T-cell (primary cell): ENCODE measurements at places on chromosomes 1 and 21.

DNA sequence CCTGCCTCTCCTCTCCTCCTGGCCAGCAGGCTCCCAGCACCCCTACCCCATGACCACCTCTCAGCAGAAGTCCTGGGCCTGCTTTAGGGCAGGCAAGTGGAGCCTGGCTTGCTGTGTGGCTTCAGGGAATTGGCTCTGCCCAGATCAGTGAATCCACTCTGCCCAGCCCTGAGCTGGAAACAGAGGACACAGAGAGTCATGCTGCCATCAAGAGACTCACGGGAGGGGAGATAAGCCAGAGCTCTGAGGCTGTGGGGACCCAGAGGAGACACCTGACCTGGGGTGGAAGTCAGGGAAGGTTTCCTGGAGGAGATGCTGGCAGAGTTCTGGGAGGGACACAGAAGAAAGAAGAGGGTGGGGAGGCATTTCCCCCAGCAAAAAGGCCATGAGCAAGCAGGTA is 54.2 kb downstream of the GLIS1 start:
- no peak for DNase-seq

- DNase-seq = peak; percentile 9
Observed at GRCh38 chr1:121586369-121587229, 401.8 kb downstream of the SRGAP2C start.

- DNase-seq = no peak
Observed at GRCh38 chr1:16019644-16020277, 1.9 kb upstream of the HSPB7 start.

DNA sequence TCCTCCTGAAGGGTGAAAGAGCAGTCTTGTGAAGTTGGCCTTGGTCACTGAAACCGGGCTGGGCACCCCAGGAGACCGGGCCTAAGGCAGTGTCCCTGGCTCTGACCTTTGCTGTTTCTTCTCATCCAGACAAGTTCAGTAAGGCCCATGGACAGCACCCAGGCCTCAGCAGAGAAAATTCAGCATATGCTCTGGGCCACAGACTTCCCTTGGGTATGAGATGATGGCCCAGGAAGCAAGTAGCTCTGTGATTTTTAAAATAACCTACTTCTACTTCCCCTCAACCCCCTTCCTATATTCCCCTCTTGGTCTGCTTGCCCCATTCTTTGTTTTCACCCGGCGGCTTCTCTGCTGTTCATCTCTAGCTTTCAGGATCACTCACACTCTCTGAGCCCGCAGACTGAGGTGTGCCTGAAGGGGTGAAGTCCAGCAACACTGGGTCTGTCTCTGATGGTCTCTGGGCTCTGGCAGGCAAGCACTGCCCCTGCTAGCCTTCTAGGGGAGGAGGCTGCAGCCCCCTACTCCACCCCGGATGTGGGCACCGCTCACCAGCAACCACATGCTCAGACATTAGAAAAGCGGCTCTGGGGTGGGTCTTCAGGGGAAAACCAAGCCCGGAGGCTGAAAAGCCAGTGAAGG is 2.9 kb upstream of the GPR25 start:
- DNase-seq = no peak

GRCh38 chr1:53678938-53679825 is 59.8 kb downstream of the GLIS1 start:
- DNase-seq = no peak

DNA sequence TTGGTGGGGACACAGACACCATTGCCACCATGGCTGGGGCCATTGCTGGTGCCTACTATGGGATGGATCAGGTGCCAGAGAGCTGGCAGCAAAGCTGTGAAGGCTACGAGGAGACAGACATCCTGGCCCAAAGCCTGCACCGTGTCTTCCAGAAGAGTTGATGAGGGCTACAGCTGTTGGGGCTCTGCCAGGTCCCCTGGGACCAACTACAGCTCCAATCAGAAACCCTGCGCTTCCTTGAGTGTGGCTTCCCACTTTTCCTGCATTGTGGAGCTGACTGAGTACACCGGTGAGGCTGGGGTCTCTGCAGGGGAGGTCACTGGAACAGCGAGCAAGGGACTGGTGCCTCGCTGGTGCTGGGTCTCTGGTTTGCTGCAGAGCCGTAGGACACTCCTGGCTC is 4.5 kb downstream of the ADPRS start:
- DNase-seq = no peak

DNA sequence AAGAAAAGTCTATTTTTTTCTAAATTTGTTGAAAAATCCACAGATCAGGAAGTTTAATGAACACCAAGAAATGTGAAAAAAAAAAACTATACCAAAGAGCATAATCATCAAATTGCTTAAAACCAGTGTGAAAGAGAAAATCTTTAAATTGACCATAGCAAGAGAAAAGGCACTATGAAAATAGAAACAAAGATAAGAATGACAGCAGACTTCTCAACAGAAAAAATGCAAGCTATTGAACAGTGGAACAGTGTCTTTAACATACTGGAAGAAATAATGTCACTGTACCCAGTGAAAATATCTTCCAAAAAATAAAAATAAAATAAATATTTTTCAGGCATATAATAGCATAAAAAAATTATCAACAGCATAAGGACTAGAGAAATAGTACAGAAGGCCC is 243.0 kb upstream of the GJB5 start:
- no peak for DNase-seq
